ENCODE measurements at places on chromosomes 1 and 21.

GRCh38 chr21:27700974-27701614 lies 734.2 kb upstream of the ADAMTS5 start:
- DNase-seq = peak; percentile 96

DNA sequence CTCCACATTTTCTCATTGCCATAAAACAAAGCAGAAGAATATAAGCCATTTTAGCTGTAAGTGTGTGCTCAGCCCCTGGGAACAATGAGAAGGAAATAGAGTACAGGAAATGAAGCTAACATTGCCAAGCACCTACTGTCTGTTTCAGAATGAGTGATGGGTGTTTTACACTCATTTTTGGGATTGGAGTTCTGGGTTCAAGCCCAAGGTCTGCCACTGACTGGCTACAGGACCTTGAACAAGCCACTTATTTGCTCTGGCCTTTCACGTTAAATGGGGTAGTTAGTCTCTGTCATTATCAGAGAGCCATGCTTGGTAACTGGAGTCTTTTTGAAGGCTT lies 80.7 kb upstream of the KAZN start:
- no peak for DNase-seq

GRCh38 chr1:169892927-169893644 lies 610 bp downstream of the SCYL3 start:
- no peak for DNase-seq

DNA sequence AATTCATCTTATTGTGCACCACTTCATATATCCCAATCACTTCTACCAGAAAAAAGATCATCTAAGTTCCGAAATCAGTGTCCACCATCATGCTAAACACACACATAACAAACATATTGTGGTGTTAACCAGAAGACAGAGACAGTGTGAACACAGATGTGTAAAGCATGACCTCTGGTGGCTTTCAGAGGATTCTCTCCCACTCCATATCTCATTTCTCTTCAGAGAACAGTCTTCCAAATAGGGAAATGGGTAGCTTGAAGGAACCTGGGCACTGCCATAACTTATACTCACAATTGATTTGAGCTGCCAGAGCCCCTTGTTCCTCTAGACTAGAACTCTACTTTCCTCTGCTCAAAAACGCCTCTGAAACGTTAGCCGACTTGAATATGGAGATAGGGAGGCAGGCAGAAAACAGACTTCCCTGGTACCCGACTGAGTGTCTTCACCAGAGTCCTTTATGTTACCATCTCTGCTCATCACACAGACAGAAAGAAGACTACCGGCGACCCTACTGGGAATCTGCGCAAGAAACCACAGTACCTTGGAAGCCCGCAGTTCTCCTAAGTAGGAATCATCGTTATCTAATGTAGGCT lies 1.8 kb upstream of the ELAPOR1 start:
- peak; percentile 44 for DNase-seq

GRCh38 chr1:38733761-38734160 lies 125.8 kb downstream of the RRAGC start:
- DNase-seq = no peak

Measured in eye (tissue), 1 donor.